ENCODE measurements at places on chromosomes 12 and 14.

DNA sequence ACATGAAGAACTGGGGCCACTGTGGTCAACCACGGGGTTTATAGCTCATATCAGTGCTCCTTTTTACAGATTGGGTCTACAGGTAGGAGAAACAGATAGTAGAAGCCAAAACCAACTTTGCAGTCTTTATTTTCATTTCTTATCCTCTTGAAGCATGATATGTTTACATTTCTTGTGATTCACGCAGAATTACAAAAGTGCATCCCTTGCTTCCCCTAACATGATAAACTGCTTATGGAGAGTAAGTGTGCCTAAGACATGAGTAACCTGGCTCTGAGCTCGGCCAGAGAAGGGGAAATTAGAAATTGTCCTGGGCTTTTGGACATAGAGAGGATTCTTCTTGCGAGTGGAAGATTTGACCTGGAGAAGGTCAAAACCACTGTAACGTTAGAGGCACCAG, 18.4 kb downstream of the PWP1 start:
- no peak for DNase-seq

DNA sequence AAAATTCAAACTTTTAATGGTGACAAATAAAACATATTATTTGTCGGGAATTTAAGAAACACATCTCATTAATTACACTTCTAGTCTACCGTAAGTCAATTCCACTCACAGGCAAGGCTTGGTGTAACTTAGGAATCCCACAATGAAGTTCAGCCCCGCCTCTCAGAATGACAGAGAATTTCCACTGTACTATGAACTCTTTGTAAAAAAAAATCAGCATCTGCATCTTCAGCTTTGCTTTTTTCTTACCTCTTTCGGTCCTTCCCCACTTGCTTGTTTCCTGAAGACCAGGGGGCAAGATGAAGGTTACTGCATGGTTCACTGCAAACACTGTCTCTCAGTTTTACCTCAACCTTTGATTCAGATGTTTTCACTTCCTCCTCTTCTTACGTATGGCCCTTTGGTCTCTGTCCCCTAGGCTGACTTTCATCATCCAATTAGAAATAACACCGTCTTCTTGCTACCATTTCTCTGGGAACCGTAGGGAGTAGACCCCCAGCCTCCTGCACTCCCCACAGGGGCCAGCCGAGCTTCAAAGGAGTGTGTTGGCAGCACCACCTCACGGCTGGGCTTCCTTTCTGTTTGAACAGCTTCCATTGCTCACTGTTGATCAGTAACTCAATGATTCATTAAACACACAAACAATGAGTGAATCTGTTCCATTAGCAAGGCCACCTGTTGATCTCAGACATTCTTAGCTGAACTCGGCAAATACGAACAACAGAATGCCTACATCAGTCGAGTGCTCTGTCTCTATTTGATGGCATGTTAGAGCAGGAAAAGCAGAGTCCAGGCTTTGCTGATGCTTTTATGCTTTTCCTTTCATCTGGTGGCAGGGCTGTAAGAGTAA, 343.0 kb downstream of the BMP4 start:
- no peak for DNase-seq

- no peak for DNase-seq
Observed at GRCh38 chr14:59782760-59783159, 87.8 kb downstream of the RTN1 start.

DNA sequence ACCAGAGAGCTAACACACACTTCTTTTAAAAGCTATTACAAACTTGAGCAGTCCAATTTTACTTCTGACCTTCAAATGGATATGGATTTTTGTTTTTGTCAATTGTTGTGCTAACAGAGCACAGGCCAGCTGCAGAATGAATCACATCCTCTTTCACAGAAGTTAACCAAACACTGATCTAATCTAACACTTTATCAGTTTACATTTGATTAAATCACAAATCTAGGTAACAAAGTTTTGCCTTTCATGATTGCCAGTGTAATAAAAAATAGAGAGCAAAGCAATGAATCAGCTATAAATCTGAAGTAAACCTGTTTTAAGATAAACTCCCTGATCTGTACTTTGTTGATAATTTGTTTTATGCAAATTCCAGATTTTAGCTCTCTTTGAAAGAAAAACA, 273.1 kb upstream of the RGS6 start:
- no peak for DNase-seq

GRCh38 chr12:49932533-49933130, 17.9 kb upstream of the AQP2 start:
- no peak for DNase-seq

DNA sequence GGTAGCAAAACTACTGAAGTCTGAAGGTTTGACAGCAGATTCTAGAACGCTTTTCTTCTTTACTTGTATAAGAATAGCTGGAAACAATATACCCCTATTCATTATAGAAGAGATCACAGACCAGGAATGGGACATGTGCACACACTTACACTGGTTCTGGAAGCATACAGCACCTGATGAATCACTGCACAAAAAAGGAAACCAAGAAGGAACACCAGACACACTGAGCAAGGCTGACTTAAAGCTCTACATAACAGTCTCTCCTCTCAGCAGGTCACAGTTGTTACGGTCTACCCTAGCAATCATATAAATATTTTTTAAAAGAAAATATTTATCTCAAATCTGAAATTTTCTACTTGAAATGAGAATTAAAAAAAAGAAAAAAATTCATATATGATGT, 13.5 kb downstream of the ATP2B1 start:
- DNase-seq = no peak

DNA sequence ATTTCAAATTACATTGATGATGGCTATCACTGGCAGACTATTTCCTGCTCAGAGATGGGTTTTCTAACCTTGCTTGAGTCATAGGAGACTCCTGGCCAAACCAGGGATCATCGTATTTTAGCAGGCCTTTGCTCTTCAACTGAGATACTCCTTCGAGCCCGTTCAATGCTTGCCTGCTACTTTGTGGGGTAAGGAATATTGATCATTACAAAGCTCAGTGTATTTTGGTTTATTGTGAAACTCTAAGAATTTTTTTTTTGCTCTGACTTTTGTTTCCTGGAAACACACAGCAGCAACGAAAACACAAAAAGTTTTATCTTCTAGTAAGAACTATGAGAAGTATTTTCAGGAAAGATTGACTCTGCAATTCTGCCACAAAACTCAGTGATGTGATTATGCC, 4.1 kb downstream of the GPRC5D start:
- DNase-seq = no peak

- no peak for DNase-seq
Observed at GRCh38 chr12:105820429-105821125, 318.2 kb downstream of the NUAK1 start.

GRCh38 chr12:132161036-132161781, 17.0 kb downstream of the NOC4L start:
- no peak for DNase-seq

DNA sequence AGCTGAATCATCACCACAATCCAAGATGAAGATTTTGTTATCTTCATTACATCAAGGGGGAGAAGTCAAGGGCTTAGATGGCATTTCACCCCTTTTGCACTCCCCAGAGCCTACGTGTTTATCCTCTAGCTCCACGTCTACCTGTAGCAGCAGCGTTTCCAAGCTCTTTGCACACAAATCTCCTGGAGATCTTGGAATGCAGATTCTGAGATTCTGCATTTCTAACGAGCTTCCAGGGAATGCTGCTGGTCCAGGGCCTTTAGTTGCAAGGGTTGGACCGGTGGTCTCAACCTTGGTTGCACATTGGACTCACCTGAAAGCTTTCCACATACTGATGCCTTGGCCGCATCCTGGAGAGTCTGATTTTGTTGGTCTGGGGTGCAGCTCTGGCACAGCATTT, 49.5 kb upstream of the STON2 start:
- no peak for DNase-seq

DNA sequence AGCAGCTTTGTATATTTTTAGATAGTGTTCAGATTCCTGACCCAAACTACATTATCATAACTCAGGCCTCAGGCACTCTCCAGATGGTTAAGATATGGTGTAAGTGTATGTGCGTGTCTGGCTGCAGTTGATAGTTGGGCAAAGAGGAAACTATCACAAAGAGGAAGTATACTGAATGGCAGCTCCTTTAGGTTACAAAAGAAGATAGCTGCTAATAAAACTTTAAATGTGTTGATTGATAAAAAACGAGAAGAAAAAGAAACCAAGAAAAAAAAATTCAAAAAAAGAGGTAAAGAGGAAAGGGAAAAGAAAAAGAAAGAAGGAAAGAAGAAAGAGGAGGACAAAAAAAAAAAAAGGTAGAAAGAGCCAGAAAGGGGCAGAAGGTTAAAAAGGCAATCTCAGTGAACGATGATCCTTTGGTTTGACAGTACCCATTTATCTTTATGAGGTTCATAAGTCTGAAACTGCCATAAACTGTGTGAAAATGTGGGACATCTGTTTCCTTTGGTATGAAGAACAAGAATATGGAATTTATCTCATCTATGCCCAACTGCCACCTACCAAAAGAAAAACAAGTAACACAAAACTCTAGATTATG, 42.2 kb downstream of the TAOK3 start:
- DNase-seq = no peak

GRCh38 chr14:83463500-83464098, 1929.9 kb upstream of the SEL1L start:
- DNase-seq = no peak

DNA sequence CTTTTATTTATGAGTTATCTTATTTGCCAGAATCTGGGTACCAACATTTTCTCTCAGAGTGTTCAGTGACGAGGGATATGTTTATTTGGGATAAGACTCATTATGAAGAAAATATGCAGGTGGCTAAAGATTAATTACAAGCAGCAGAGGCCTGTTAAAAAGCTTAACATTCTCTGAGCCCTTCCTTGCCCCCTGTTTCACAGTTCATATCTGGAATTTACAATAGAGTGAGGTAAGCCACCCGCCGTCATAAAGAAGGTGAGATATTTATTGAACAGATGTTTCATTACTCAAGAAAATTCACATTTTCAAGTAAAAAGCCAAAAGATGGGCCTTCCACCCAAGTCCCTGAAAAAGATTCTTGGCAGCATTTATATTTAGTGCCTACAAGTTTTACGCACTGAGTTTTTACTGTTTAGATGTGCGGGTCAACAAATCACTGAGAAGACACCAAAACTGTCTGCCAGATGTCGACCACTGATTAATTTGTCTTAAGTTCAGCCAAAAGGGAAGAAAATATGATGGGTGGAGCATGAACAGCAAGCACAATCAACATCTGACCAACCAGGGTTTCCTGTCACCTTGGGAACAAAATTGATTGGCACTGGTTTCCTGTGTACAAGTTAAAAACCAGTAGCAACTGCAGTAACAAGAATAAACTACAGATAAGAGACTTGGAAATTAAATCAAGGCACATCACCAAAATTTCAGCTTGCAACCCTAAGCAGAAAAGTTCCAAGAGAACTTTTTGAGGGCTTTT, 85.5 kb upstream of the PTPRB start:
- DNase-seq = no peak

- DNase-seq = no peak
Observed at GRCh38 chr14:37399517-37399916, 195.5 kb downstream of the FOXA1 start.

- no peak for DNase-seq
Observed at GRCh38 chr14:64324895-64325294, 30.7 kb upstream of the ESR2 start.

GRCh38 chr14:36363704-36364103, 43.3 kb upstream of the MBIP start:
- no peak for DNase-seq

- no peak for DNase-seq
Observed at GRCh38 chr12:65938807-65939206, 114.5 kb downstream of the HMGA2 start.
